Activated CD8-positive, alpha-beta memory T cell treated with anti-CD3 and anti-CD28 coated beads, Interleukin-2, amount 50 U/mL, for 48 hours (primary cell): ENCODE measurements at places on chromosomes 12 and 14.

- peak; percentile 79 for DNase-seq
Observed at GRCh38 chr14:99605299-99605961, 1.4 kb upstream of the CCDC85C start.

DNA sequence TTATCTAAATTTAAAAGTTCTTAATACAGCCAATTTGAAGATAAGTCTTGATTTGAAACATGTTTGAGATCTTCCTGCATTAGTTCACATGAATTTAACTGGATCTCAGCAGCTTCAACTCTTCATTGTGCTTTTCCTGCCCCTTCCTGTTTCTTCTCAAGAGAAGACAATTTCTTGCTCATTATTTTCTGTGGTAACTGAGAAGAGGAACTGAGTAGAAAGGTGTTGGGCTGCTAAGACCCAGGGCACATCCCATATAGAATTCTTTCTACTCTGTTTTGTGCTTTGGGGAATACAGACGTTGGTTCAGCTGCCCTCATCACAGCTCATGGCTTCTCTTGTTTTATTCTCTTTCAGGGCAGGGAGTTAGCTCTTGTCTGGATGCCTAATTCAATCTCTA lies 110.2 kb downstream of the SNAPC1 start:
- DNase-seq = no peak

- DNase-seq = no peak
Observed at GRCh38 chr12:92061061-92061460, 84.6 kb downstream of the BTG1 start.

- no peak for DNase-seq
Observed at GRCh38 chr12:122878780-122879612, 16.9 kb downstream of the VPS37B start.

DNA sequence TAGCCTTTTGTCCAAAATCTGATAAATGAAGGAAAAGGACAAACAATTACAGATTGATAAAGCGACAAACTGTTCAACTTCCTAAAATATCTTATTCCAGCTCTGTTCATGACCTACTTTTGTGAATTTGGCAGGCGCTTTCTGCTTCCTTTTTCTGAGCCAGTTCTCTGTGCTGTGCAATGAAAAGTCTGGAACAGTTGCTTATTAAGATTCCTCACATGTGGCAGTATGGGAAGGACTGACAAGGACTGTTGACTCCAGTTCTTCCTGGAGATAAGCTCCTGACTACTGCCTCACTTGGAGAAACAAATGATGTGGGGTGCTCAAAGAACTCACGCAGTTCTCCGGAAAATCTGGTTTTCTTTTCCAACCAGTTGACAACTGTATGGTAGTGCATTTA lies 58.3 kb upstream of the ANP32D start:
- DNase-seq = no peak

DNA sequence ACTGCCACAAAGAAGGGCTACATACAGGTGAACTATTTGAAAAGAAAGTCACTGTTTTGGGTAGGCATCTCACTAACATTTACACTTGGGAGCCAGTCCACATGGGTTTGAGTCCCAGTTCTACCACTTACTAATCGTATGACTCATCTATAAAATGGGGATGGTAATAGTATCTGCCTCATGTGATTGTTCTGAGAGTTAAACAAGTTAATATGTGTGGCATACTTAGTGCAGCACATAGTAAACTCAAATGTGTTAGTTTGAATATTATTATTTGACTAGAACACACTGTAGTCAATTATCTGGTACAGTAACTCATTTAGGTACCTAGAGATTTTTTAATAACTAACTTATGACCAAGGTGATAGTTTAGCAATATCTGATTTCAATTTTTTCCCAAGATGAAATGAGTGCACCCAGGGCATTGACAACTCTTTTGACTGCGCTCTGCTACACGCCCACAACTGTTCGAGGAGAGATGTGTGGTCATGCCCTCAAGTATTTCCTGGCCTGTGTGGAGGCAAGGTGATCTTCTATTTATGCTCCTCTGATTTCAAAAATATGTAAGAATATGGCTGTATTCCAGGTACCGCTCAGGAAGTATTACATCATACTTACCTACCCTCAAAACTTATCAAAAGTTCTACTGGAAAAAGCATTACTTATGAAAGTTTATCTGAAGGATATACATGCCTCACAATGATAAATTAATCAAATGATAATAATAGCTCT lies 210.6 kb upstream of the EGLN3 start:
- no peak for DNase-seq

GRCh38 chr14:104746071-104746545 lies 6.8 kb upstream of the SIVA1 start:
- DNase-seq = no peak

DNA sequence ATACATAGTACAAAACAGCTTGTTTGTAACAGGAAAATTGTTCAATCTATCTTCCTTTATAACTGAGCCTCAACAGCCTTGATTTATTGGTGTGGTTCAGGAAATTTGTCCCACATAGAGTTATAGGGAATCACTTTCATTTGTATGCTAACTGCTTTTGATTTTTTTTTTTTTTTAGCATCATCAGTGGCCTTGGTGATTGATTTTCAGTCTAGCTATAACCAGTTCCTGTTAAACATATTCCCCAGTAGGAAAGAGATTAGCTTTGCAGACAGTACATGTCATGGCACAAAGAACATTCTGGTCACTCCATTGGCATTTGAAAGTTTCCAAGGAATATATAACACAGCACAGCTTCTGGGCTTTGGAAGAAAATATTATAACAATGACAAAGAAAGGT lies 337.3 kb upstream of the TMPO start:
- DNase-seq = no peak

DNA sequence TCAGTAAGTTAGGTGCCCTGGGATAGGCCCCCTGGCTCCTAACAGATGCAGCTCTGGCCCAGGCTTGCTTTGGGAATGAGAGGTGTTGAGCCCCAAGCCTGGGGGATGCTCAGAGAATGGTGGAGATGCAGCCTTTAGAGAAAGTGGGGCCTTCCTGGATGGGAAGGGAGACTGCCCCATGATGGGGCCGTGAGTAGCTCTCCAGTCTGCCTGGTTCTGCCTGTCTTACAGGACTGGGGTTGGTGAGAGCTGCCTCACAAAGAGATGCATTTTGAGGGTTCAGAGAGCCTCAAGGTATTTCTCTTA lies 523 bp upstream of the VRTN start:
- DNase-seq = no peak

- DNase-seq = no peak
Observed at GRCh38 chr12:90979951-90980350, 24.8 kb downstream of the EPYC start.

GRCh38 chr12:85385406-85385805 lies 105.4 kb downstream of the ALX1 start:
- DNase-seq = no peak

DNA sequence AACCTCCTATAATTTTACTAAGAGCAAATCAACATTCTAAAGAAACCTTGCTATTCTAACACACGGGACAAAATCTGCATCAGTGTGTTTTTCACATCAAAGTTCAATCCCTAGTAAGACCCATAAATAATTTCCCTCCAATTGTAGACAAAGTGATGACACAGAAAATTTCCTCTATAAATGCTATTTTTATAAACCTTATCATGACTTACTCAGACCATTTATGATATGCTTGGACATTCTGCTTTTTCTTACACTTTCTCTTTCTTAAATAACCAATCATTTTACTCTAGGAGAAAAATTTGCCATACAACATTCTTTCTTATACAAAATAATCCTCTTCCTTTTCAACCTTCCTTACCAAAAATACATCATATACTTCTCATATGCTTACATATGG lies 67.0 kb downstream of the SDR9C7 start:
- DNase-seq = no peak

DNA sequence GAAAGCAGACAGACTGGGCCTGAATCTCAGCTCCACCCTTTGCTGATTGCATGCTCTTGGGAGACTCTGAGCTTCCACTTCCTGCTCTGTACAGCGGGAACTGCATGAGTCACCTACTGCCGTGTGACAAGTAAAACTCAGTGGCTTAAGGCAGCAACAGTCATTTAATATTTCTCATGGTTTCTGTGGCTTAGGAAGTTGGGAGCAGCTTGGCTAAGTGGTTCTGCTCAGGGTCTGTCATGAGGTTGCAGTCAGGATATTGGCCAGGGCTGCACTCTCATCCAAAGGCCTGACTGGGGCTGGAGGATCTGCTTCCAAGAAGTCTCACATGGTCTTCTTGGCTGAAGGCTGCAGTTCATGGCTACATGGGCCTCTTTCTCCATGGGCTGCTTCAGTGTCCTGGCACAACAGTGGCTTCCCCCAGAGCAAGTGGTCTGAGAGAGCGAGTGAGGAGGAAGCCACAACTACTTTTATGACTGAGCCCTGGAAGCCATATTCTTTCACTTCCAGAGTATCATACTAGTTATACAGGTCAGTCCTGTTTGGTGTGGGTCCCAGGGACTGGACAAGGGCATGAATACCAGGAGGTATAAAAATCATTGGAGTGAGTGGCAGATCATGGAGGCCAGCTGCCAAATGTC lies 49.7 kb downstream of the FAM222A start:
- no peak for DNase-seq

DNA sequence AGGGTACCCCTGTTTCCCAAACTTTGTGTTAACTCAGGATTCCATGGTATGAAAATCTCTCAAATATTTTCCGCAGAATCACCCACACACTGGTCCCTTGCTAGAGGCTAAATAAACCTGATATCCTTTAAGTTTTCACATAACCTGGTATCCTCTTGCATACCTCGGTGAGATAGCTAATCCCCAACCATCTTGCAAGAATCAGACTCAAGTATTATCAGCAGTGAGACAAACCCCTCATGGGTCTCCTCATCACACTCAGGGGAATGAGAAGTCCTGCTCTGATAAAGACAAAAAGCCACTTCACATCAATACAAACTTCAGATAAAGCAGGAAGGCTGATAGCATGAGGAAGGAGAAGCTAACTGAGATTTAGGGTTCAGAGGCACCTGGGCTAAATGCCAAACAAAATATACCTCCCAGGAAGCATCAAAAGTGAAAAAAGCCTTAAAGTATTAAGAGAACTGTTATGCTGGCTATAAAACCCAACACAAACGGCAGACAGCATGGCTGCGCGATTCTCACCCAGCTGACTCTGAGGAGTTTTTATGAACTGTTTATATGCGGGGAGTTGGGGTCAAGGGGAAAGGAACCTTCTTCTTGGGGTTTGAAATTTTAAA lies 96.5 kb downstream of the FOXN3 start:
- DNase-seq = no peak

DNA sequence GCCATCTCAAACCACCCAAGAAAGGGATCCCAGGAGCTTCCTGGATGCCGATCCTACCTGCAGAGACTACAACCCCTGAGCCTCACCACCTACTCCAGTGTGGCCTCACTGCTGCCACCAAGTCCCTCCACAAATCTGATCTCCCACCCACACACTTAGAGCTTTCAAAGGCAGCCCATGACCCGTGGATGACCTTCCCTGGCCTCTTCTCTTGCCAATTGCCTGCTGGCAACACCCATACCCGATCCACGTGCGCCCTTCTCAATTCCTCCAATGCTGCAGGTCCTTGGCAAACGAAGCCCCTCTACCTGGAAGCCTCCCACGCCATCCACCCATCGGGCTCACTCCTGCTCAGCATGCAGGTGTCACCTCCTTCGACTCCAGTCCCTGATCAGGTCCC lies 30.7 kb downstream of the HVCN1 start:
- DNase-seq = no peak

DNA sequence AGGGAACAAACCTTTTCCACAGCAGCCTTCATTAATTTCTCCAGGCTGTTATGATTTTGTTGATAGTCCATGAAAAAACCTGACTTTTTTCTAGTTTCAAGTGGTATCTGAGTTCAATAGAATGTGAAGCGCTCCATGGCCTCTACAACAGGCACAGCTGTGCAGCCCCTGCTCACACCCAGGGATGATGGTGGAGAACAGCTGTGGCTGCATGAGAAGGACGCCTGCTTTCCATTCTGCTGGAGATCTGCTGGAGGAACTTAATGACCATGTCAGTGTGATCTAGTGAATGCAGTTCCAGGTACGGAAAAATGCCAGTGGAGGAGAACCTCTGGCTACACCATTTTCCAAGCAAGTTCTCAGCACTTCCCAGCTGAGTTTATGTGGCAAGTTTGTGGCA lies 80.6 kb downstream of the PIWIL1 start:
- no peak for DNase-seq

DNA sequence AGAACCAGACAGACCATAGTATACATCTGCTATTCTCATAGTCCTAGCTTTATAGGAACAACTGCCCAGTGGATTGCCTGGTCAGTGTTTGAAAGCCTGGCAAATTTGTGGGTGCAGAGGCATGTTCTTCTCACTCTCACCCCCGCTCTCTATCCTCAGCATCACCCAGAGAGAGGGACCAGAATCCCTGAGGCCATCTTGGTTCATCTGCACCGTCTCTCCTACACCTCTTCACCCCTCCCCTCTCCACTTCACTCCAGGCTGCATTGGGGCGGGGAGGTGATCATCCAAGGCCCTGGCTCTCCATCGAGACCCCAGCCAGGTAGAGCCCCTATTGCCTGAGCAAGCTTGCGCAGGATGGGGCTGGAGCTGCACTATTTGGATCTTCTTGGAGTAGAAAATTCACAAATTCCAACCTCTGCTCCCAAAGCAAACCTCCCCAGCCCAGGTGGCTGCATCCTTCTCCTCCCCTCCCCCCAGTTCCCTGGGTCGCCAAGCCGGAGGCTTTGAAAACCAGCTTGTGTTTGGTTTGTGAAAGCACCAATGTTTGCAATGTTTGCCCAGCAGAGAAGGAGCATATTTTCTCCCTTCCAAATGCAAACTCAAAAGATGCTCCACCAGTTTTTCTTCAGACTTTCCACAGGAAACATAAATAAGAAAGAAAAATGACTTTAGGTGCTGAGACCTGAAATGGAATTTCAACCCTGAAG lies 18.6 kb upstream of the COL2A1 start:
- DNase-seq = no peak

- no peak for DNase-seq
Observed at GRCh38 chr12:62914443-62915203, 20.3 kb downstream of the PPM1H start.

DNA sequence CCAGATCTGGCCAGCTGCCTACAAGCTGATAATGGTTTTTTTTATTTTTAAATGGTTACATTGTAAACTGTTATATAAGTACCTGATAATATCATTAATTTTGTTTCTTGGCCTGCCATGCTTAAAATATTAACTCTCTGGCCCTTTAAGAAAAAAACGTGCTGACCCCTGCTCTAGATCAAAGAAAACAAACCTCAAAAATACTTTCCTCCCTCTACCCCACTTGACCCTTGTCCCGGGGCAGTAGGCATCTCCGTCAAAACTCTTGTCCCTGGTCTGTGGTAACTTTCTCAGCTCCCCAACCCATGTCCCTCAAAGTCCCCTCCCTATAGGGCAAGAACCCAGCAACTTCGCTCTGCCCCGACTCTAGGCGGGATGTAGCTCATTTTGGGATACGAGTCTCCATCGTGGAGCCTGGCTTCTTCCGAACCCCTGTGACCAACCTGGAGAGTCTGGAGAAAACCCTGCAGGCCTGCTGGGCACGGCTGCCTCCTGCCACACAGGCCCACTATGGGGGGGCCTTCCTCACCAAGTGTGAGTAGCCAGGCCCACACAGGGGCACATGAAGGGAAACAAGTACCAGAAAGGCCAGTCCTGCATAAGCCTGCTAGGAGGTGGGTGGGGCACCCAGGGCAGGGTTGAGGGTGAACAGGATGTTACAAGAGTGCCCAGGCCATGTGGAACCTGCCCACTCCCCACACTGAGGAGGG lies 3.5 kb downstream of the RDH5 start:
- no peak for DNase-seq

- no peak for DNase-seq
Observed at GRCh38 chr12:51924551-51925319, 17.4 kb downstream of the ACVRL1 start.
